ENCODE measurements at places on chromosomes 2 and 18. TPM values are rescaled to one million over a fixed set of nuclear protein-coding genes. Genes with fewer than 3 reads are reported as not detected.

DNA sequence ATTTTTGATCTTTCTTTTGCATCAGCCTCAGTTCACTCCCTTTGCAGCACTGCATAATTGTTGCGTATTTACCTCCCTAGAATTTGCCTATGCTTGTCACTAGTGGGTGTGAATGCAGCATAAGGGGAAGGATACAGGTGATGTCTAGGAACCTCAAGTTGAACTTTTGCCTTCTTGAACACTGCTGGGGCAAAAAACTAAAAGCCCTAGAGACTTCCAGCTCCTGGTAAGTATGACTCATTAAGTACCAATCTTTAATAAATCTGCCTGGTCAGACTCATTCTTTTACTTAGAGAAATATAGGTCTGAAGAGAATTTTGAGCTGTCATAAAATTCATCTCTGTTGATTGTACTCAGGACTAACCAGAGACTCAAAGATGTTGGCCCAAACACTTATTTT lies 547.3 kb upstream of the FANCL start:
- DNase-seq, result no peak

SPDYA gene
- 0.44 TPM for total RNA-seq

DNA sequence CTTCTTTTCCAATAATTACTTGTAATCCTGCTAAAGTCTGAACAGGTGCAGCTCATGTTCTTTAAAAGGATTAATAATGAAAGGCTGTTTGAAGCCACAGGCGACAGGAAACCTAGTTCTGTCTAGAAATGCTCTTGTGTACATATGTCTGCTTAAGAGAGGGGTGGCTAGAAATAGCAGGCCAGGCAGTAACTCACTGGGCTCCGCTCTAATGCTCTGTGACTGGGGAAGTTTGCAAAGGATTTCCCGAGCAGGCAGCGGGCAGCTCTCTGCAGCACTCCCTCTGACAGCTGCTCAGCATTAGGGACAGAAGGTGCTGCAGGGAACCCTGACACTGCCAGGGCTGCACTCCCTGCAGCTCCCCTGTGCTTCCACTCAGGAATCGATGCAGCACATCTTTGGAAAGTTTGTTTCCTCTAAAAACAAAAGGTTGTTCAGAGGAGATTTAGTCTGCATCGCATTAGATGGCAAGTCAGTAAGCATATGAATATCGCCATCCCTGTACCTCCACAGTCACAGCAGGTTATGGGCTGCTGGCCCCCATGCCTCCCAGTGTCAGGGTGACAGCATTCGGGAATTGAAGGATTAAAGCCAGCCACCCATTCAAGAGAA lies 33.1 kb upstream of the TTC39C start:
- DNase-seq, result no peak

OBSL1 gene
- 121 TPM for total RNA-seq

GRCh38 chr2:48238381-48238780 lies 291.6 kb upstream of the STON1 start:
- no peak for DNase-seq

- no peak for DNase-seq
Observed at GRCh38 chr2:59732871-59733566, 820.4 kb downstream of the BCL11A start.

DNA sequence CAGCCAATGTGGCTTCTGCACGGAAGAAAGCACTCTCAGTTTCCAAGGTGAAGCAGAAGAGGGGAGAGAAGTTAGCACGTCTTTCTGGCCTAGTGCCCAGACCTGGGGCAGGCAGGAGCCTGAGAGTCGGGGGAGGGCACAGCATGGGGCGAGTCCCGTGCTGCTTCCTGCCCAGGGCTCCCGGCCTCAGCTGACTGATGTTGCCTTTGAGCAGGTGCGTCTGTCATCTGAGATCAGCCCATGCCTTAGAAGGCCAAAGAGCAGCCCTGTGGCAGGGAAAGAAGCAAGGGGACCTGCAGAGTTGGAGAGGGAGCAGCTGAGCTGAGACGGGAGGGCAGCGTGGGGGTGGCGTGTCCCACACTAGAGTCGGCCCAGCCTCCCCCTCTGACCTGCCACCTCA lies 3.3 kb downstream of the KCNIP3 start:
- no peak for DNase-seq

All from left cardiac atrium (tissue), 4 donors.